ENCODE measurements at places on chromosomes 6 and 20. TPM values are rescaled to one million over a fixed set of nuclear protein-coding genes. Genes with fewer than 3 reads are reported as not detected.

DNA sequence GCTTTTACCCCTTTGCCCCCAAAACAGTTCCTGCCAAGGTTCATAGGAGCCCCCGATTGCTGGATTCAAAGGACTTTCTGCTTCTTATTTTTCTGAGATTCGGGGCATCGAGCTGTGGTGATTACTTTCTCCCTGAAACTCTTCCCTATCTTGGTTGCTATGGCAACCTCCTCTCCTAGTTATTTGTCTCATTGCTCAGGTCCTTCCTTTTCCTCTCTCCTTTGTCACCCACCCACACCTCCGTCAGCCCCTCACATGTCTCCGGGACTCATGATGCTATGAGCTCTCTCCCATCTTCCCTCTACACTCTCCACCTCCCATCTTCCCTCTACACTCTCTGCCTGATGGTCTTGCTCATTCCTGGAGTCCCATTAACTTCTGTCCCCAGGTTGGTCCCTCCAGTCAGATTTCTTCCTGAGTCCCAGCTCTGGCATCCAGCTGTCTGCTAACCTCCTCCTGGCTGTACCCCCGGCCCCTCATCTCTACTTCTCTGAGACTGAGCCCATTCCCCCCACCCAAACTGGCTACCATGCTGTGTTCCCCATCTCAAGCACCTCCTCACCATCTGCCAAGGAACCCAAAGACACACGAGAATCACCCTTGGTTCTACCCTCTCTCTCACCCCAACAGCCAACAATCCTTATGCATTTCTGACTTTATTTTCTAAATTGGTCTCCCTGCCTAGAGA lies 30.2 kb upstream of the NNAT start:
- H3K36me3 ChIP-seq = no peaks in the 10 kb centered on the region
- no peaks in the 10 kb centered on the region for H3K4me1 ChIP-seq
- no peaks in the 10 kb centered on the region for H3K27me3 ChIP-seq
- H3K27ac ChIP-seq = no peak overlapping the region
- no peak overlapping the region for H3K4me3 ChIP-seq

DNA sequence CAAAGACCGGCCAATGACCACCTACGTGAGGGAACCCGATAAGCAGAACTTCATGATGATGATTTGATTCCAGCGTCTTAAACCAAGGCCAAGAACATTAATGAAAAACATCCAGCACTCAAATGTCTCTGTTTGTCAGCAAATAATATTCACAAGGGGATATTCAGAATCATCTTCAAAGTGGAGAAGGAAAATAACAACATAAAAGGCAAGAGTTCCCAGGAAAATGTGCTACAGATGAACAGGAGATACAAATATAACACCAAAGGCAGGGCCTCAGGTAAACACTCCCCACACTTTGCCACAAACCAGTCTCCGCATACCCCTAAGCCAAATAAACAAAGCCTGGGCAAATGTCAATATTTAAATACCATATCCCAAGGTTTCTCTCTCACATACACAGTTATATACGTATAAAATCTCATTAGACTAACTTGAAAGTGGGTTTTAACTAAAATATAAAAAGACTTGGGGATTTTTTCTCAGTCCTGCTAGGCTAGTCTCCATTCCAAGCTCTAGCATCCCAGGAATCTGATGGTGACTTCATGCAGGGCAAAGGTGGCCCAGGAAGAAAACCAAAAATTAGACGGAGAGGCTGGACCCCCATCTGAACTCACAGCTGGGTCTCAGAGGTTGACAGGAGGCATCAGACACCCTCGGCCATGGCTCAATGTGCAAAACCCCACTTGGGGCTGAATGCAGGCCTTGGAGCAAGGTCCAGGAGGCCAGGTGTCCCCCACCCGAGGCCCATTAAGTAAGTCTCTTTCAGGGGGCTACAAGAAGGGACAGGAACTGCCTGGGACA lies 32.1 kb downstream of the TRAM2 start:
- no peaks in the 10 kb centered on the region for H3K27me3 ChIP-seq
- no peak overlapping the region for H3K4me3 ChIP-seq
- no peak overlapping the region for H3K27ac ChIP-seq
- no peak for DNase-seq
- peaks cover 2% of the 10 kb centered on the region for H3K4me1 ChIP-seq

Gene AGPAT4
- total RNA-seq = 23.8 TPM

DNA sequence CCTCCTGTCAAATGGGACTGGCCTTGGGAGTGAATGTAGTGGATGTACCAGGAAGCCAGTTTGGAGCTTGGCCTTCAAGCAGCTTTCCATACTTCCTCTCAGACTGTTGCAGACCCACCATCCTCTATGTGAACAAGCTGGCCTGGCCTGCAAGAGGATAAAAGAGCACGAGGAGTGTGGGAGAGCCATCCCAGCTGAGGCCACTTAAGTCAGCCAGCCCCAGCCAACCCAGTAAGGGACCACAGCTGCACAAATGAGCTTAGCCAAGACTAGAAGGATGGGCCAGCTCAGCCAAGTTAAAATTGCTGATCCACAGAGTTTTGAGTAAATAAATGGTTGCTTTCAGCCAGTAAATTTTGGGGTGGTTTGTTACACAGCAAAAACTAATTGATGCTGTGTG lies 156.9 kb upstream of the SOX4 start:
- H3K27ac ChIP-seq = no peak overlapping the region
- H3K4me3 ChIP-seq = no peak overlapping the region
- H3K4me1 ChIP-seq = 0 out of 2 replicates have a peak, but pooled peaks cover 3% of the 10 kb centered on the region
- no peaks in the 10 kb centered on the region for H3K36me3 ChIP-seq
- no peaks in the 10 kb centered on the region for H3K27me3 ChIP-seq
- no peak for DNase-seq

Gene TULP1
- total RNA-seq = 6.8 TPM

GRCh38 chr6:33118525-33119123 lies 42.8 kb downstream of the HLA-DPB1 start:
- peak overlapping the region; percentile 98 for H3K27ac ChIP-seq
- H3K27me3 ChIP-seq = no peaks in the 10 kb centered on the region
- peaks cover 11% of the 10 kb centered on the region for H3K36me3 ChIP-seq
- peak; percentile 59 for DNase-seq
- H3K4me3 ChIP-seq = peak overlapping the region; percentile 92
- peaks cover 2% of the 10 kb centered on the region for H3K4me1 ChIP-seq

DNA sequence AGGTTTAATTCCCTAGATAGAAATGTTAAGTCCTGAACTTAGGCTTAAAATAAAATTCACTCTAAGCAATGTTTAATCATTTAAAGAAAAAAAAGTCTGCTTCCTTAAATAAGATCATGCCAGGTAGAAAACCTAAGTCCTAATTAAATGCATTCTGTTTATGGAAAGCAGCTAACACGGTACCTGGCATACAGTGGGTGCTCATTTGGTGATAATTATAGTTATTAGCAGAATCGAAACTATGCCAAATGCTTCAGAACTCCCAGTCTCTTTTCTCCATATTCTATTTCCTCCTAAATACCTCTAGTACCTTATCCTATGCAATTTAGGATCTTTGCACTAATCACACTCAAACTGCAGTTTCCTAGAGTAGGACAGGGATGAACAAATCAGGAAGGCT lies 331.8 kb downstream of the EPHA7 start:
- no peak overlapping the region for H3K27ac ChIP-seq
- no peaks in the 10 kb centered on the region for H3K27me3 ChIP-seq
- no peaks in the 10 kb centered on the region for H3K36me3 ChIP-seq
- no peaks in the 10 kb centered on the region for H3K4me1 ChIP-seq
- no peak overlapping the region for H3K4me3 ChIP-seq
- no peak for DNase-seq

- H3K27ac ChIP-seq = no peak overlapping the region
- no peak for DNase-seq
- no peak overlapping the region for H3K4me3 ChIP-seq
- no peaks in the 10 kb centered on the region for H3K36me3 ChIP-seq
- H3K4me1 ChIP-seq = no peaks in the 10 kb centered on the region
Measured at GRCh38 chr6:19301980-19302379, 535.2 kb upstream of the ID4 start.

All from H1 (cell line).